ENCODE measurements at places on chromosomes 16 and 17.
A peak's percentile ranks its signal among the peaks of the same experiment; 100 is the strongest.

DNA sequence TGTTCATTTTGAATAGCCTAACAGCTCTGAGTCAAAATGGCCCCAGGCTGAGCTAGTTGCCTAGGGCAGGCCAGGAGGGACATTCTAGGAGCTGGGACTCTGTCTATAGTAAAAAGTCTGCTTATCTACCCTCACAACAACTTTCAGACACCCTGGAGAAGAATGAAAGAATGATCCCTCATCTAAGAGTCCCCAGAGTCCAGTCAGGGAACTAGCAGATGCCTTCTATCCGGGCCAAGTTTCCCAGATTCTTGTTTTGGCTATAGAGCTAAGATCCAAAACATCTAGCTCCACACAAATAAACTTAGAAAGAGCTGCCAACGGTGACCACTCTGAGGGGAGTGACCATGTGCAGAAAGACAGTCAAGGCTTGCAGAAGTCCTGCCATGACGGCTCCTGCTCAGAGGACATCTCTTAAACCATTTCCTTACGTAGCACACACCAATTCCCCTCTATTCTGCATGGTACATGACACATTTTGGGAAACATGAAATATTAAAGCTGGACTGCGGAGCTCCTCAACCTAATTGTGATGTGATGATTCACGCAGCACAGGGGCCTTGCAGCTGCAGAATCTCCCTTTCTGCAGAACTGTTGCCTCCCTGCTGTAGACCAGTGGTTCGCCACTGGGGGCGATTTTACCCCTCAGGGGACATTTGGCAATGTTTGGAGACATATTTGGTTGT lies 24.2 kb downstream of the FAM20A start:
- no peak for DNase-seq

- DNase-seq, result no peak
Observed at GRCh38 chr17:13244513-13244912, 226.7 kb upstream of the ELAC2 start.

- DNase-seq, result no peak
Observed at GRCh38 chr17:4148611-4149308, 5.8 kb downstream of the CYB5D2 start.

- no peak for DNase-seq
Observed at GRCh38 chr16:59913666-59914065, 1179.5 kb upstream of the GOT2 start.

DNA sequence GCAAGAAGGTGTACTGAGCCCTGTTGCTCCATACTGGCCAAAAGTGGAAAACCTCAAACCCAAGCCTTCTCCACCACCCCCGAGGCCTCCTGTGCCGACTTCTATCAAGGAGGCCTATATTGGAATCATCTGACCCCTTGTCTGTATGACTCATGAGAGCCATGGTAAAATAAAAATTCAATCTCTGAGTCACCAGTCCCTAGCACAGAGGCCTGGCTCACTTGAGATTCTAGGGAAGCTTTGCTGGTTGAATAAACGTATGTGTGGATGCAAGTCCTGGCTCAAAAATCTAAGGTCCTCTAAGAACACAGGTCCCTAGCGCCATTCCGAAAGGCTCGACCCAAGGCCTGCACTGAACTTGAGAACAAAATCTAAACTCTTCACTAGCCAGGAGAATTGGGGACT lies 15.0 kb downstream of the NSMCE1 start:
- DNase-seq, result peak; percentile 33

- DNase-seq, result no peak
Observed at GRCh38 chr17:36861531-36861930, 75.7 kb upstream of the LHX1 start.

DNA sequence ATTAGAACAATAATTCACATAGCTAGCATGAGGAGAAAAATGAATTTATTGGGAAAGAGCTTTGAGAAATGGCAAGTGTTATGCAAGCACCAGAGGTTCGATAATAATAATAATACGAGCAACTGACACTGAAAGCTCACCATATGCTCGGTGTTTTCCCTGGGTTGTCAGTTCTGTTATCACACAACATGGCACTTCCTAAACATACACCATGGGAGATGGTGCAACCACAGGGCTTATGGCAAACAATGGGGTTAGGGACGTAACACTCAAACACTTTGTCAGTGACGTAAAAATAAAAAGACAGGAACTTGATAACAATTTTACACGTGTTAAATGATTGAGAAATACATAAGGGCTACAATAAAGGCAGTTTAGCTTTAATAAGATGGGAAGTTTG lies 23.7 kb downstream of the OR1D5 start:
- peak; percentile 56 for DNase-seq

DNA sequence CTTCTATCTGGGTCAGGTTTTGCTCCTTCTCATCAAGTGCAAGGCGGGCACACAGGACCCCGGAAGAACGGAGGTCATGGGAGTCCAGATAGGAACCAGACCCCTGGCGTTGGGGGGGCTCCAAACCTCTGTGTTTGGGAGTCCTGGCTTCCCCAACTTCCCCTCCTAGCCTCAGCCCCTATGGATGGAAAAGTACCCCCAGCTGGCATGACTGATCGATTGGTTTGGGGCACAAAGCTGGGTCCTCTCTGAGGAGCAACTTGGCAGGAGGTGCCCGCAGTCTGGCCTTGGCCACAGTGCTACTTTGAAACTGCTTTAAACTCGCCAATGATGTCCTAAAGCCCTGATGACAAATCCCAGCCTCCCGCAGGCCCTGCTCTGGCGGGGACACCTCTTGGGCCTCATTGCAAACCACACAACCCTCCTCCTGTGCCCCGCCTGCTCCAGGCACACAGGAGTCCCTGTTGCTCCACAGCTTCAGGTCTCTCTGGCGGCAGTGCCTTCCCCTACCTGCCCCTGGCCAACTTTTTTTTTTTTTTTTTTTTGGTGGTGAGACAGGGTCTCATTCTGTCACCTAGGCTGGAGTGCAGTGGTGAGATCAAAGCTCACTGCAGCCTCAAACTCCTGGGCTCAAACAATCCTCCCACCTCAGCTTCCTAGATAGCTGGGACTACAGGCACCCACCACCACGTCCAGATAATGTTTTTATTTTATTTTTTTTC lies 38.0 kb upstream of the SNN start:
- DNase-seq, result no peak

DNA sequence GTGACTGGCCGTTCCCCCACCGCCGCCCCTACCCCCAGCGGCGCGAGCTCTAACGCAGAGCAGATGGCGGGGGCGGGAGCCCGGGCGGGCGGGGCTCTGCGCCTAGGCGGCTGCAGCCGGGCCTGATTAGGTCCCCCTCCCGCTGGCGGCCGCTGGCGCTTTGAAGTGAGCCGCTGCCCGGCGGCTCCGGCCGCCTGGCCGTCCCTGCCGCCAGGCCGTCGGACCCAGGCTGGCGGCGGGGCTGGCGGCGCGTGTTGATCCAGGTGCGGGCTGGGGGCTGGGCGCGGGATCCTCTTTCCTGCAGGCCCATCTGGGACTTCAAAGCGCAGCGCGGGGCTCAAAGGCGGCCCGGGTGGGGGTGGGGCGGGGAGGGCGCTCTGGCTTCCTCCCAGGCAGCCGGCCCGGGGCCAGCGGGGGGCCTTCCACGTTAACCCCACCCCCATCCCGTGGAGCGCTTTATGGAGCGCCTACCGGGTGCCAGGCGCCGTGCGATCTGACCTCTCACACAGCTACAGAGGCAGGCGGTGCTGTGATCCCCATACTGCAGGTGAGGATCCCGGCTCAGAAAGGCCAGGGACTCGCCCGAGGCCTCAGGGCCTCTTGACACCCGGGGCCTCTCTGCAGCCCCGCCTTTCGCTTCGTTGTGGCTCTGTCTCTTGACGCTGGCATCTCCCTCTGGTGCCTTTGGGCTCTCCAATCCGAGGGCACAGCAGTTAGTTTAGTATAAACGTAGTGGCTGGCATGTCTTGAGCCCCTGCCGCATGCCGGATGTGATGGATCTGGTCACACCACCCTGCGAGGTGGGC lies 80.0 kb upstream of the NKD1 start:
- no peak for DNase-seq

DNA sequence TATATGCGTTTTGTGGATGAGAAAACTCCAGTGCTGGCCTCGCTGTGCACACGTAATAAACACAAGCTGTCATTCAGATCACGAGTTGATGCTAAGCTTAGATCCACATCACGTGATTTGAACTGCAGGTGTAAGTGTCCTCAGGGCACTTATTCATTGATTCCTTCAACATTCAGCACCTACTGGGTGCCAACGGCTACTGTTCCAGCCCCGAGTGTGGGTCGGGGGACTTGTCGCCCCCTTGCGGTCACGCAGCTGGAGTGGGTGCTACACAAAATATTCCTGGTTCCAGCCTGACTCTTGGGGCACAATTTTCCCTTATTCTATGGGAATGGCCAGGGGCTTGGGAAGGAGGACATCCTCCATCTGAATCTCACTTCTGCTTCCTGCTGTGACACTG lies 29.9 kb upstream of the GINS2 start:
- DNase-seq, result peak; percentile 25

GRCh38 chr17:41663451-41664171 lies 25.1 kb upstream of the EIF1 start:
- no peak for DNase-seq

GRCh38 chr17:40538936-40539705 lies 26.2 kb downstream of the CCR7 start:
- no peak for DNase-seq

DNA sequence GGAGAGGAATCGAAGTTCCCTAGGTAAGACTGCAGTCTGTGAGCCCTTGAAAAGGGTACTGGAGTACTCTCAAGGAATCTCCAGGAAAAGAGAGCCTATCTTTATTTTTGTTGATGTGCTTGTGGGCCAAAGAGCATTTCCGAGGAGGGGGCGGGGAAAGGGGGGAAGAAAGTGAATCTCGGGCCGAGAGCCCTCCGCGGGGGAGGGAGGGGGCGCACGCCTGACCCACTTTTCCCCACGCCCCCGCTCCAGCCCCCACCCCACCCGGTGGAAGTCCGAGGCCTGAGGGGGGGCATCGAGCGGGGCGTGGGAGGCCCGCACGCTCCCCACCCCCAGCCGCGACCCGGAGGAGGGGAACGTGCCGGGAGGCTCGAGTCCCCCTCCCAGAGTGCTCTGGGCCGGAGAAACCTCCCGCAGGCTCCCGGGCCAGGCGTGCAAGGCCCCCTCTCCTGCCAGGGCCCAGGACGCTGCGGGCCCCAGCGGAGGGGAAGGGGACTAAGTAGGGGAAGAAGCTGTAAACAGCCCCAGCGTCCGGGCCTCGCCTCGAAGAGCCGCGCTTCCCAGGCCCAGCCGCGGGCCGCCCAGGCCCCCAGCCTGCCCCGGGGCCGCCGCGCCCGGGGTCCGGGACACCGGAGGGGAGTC lies 444 bp downstream of the HELZ start:
- no peak for DNase-seq

DNA sequence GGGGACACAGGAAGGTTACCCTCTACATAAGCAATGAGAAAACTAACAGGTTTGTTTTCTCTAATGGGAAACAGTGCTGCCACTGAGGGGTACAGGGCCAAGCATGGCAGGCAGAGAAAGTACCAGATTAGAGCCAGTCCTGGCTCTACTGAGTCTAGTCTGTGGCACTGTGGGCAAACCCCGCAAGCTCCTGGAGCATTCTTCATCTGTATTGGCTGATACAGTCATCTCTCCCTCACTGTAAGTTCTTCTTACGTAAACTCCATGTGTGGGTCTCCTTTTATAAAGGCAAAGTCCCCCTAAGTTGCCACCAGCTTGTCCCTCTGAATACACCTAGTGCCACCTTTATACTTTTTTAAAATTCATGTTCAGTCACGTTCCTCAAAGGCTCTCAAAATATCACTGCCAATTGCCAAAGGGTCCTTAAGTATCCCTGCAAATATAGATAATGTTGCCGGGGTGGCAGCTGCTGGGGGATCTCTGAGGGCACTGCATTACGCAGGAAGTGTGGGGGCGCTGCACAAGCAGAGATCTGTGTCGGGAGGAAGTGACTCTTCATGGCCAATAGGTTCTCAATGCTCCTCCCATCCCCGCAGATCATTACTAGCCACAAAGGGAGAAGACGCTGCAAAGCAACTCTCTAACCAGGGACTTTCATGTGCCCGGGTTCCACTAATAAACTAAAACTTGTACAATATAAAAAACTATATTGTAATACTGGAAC lies 18.8 kb downstream of the XPO6 start:
- DNase-seq, result peak; percentile 82

GRCh38 chr16:57758331-57759117 lies 23.0 kb downstream of the KATNB1 start:
- no peak for DNase-seq

GRCh38 chr17:66002063-66002585 lies 189.8 kb downstream of the CEP112 start:
- DNase-seq, result no peak

- DNase-seq, result no peak
Observed at GRCh38 chr16:26198221-26198620, 506.5 kb downstream of the HS3ST4 start.

GRCh38 chr17:65362826-65363225 lies 198.6 kb downstream of the AXIN2 start:
- DNase-seq, result no peak

DNA sequence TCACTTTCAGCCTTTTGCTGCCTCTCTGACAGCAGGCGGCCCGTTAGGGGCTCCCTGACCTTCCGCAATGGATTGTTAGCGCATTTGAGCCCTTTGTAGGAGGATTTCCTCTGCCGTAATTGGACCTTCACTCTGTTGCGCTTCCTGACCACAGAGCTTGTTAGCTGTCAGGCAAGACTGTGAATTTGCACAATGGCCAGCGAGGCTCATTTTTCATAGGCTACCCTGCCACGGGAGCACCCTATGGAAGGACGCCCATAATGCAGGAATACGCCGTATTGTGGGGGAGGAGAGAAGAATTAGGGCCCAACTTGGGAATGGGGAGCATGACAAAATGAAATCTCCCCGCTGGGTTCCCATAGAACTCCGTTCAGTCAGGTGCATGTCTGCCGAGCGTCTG lies 205.2 kb upstream of the NLRP1 start:
- DNase-seq, result no peak

GRCh38 chr17:79075446-79075750 lies 774 bp downstream of the ENGASE start:
- peak; percentile 48 for DNase-seq

DNA sequence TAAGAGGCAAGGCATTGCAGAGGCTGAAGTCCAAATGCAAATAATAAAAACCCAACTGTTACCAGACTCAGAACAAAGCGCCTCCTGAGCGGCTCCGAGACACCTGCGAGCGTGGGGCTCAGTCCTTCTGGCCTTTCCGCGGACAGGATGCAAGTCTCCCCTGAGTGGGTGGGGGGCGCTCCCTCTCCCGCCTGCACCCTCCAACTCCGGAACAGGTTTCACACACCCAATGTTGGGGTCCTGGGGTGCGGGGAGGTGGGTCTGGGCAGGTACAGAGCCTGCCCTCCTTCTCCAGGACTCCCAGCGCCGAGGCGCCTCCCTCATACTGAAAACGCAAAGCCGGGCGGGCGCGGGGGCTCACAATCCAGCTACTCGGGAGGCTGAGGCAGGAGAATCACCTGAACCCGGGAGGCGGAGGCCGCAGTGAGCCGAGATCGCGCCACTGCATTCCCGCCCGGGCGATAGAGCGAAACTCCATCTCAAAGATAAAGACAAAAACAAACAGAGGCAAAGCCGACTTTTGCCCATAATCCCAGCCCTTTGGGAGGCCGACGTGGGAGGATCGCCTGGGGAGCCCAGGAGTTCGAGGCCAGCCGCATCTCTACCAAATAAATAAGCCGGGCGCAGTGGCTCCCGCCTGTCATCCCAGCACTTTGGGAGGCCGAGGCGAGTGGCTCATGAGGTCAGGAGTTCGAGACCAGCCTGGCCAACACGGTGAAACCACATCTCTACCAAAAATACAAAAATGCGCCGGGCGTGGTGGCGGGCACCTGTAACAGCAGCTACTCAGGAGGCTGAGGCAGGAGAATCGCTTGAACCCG lies 893 bp downstream of the GINS2 start:
- DNase-seq, result no peak

Measured in hematopoietic multipotent progenitor cell treated with erythropoietin and hydrocortisone succinate and interleukin-3 and kit ligand, for 6 days (in vitro differentiated cells).